ENCODE measurements at places on chromosomes 3 and 15.

DNA sequence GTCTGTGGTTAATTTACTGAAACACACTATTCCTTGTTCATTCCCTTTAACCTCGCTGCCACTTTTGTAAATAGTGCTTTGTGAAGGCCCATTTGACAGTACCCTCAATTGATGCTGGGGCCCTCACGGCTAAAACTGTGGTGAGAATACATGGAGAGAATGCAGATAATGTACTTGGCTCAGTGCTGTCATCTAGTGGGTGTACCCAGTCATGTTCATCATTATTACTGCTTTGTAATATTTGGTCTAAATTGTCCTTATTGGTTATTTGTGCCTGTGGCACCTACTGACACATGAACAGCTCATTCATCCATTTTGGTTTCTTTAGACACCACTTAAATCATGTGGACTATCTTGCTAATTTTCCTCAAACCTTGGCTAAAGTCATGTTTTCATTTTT is 543.6 kb downstream of the EDEM1 start:
- no peak for DNase-seq

DNA sequence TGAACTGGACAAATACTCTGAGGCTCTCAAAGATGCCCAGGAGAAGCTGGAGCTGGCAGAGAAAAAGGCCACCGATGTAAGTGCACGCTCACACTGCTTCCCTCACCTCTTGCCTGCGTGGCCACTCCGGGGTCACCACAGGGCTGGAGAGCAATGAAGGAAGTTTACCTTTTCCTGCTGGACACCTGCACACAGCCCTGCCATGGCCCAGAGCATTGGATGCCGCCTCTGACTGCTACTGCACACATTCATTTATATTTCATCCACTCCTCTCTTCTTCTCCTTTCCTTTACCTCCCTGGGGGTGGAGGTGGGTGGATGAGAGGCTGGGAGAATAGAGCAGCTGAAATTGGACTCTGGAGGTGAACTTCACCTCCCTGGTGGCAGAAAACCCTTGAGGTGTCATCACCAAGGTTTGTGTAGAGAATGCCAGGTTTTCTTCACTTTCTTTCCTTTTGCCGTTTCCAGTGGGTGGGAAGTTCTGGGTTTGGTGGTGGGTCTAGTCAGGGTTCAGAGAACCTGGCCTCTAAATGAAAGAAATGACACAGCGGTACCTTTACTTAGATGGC is 1.6 kb downstream of the TPM1 start:
- no peak for DNase-seq

DNA sequence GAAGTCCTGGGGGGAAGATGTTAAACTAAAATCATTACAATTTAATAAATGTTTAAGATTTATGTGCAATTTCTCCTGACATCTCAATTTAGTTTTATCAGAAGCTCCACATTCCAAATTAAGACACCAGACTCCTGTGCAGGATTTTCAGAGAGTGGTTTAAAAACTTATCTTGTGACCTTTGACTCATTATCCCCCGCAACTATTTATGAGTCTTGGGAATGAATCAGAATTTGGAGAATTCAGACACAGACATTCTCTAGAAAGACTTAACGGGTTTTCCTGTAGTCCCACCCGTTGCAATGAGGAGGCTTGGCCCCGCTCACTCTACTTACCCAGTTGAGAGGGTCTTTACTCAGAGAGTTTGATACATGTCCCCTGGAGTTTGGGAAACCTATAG is 7.1 kb downstream of the OR5K2 start:
- no peak for DNase-seq

GRCh38 chr3:165744025-165744424 is 93.2 kb downstream of the BCHE start:
- DNase-seq: no peak

- peak; percentile 30 for DNase-seq
These were observed 557 bp downstream of the DENND4A start for GRCh38 chr15:65791335-65792137.

DNA sequence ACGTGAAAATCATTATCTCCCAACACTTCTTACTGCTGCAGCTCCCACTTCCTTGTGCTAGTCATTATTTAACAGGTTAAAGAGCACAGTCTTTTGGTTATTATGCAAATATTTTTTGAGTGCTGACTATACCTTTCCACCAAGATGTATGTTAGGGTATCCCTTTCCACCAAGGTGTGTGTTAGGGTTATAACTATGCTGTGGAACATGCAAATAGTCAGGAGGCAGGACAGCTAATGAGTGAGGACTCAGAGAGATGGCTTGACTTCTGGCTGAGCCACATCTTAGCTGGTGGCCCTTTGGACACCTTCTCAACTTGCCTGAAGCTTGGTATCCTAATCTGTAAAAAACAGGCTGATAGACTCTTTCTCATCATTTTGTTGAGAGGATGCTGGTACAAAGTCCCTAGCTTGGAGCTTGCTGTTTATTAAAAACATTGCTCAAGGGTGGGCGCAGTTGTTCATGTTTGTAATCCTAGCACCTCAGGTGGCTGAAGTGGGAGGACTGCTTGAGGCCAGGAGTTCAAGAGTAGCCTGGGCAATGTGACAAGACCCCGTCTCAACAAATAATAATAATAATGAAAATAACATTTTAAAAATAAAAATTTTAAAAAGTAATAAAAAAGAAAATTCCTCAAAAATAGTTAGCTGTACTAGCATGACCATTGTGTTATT is 160.5 kb upstream of the ADAMTS9 start:
- no peak for DNase-seq

GRCh38 chr3:53334742-53335141 is 12.6 kb downstream of the DCP1A start:
- DNase-seq: no peak

GRCh38 chr3:194465920-194466570 is 20.8 kb downstream of the ATP13A3 start:
- DNase-seq: no peak

DNA sequence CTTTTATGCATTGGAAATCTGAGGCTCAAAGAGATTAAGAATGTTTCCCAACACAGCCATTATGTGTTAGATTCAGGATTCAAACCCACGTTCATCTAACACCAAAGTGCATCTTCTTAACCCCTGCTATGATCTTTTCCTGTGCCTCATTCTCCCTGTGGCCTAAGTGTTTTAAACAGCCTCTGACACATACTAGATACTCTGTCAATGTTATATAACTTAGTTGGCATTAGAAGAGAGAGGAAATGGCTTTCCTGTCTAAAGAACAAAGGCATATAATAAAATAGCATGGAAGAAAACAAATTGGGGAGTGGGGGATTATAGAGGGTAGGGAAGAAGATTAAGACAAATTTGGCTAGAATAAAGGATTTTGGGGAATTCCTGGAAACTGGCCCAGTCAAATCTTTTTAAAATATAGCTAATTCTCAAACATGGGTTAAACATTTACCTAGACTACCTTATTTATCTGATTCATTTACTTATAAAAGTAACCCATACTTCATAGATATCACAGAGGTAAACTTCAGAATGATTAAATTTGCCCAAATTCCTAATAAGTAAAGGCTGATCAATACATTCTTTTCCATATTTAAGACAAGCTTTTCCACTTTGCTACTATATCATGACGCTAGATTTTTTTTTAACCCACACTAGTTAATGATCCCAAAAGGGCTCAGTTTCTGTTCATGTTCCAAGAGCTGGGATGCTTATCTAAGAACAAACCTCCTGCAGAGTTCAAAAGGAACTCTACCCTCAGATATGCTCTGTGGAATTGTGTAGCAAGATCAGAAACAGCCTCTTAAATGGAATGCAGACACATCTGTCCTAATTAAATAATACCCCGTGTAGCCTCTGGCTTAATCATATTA is 122.9 kb upstream of the PTPRG start:
- no peak for DNase-seq

DNA sequence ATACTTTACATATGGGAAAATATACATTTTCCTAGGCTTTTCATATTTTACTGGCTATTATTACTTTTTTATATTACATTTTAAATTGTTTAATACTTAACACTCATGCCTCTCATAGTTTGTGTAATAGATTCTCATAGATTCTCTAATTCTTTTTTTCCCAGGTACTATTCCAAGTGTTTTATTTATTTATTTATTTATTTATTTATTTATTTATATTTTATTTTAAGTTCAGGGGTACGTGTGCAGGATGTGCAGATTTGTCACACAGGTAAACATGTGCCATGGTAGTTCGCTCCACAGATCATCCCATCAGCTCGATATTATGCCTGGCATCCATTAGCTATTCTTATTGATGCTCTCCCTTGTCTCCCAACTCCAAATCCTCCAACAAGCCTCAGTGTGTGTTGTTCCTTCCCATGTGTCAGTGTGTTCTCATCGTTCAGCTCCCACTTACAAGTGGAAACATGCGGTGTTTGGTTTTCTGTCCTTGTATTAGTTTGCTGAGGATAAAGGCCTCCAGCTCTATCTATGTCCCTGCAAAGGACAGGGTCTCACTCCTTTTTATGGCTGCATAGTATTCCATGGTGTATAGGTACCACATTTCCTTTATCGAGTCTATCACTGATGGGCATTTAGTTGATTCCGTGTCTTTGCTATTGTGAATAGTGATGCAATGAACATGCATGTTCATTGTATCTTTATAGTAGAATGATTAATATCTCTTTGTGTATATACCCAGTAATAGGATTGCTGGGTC is 205.4 kb upstream of the P2RY1 start:
- no peak for DNase-seq

GRCh38 chr15:70629735-70630273 is 133.6 kb downstream of the UACA start:
- DNase-seq: no peak

DNA sequence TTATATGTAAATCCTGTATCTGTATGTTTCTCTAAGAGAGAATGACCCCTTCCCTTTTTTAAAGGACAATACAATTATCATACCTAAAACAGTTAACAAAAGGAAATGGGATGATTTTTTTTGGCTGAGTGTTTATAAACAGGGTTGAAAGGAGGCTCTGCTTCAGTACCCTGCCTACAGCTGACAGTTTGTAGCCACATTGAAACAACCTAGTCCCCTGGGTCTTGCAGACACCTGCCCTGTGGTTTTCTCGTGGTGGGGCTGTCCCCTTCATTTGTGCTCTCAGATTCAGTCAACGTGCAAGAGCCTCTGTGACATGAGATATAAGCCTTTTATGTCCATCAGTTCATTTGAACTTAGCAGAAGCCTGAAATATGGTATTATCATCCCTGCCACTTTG is 2.3 kb upstream of the HMCES start:
- no peak for DNase-seq

GRCh38 chr3:71528816-71529215 is 54.7 kb downstream of the FOXP1 start:
- no peak for DNase-seq

DNA sequence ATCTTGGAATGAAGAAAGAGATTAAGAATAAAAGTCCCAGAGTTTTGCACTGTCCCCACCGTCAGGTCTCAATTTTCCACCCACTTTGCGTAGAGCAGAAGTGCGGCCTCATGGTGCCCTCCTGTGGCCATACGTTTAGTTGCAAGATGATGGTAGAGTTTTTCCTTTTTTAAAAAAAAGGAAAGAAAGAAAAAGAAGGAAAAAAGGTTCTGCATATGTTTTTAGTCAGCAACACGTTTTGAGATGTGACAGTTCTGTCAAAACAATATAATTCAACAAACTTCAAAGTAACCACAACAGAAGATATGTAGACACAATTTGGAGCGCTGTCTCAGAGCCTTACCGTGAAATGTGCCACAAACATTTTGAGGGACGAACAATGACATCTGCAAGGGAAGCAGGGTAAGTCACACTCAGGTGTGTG is 24.6 kb downstream of the EBLN2 start:
- no peak for DNase-seq

DNA sequence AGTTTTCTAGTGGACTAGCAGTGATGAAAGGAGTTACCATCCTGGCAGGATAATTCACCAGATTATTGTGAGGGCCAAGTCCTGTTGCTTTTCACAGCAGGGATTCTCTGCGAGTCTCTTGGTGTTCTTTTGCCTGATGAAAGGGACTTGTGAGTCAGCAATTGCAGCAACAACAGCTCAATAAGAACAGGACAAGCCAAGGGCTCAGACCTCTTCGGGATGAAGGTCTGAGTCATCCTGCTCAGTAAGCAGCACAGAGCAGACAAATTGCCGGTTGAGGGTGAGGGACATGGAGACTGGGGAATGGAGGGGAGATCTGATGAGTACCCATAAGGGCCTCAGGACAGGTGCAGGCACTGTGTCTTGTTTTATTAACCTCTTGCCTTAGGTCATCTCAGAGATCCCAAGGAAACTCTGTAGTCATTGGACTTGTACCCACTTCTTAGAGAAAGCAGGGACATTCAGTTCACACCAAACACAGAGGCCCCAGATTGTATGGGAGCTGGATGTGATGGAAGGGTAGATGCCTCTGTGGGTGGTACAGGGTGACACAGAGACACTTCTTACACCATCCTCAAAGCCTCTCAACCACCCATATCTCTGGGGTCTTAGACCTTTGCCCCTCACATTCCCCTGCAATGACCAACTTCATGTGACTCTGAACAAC is 173.8 kb upstream of the TLE3 start:
- no peak for DNase-seq

GRCh38 chr15:89824607-89824867 is 9.9 kb upstream of the ANPEP start:
- no peak for DNase-seq

GRCh38 chr15:94305133-94305532 is 73.8 kb downstream of the MCTP2 start:
- DNase-seq: no peak

- DNase-seq: no peak
These were observed 144.9 kb downstream of the MEGF11 start for GRCh38 chr15:66108483-66109265.

- no peak for DNase-seq
These were observed 31.4 kb downstream of the MKRN2 start for GRCh38 chr3:12588039-12589009.

DNA sequence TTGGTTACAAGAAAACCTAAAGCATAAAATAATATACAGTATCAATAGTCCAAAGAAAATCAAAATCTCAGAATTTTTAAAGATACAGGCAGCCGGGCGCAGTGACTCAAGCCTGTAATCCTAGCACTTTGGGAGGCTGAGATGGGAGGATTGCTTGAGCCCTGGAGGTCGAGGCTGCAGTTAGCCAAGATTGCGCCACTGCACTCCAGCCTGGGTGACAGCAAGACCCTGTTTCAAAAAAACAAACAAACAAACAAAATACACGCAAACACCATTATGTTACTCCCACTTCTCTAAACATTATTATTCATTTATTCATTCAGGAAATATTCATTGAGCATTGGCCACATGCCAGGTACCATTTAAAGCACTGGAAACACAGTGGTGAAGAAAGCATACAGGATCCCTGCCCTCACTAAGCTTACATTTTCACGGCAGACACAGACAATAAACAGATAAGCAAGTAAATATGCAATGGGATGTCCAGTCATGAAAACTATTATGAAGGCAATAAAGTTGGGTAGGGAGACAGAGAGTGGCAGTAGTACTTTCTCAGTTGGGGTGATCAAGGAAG is 6.7 kb downstream of the BCL2A1 start:
- DNase-seq: no peak

- DNase-seq: no peak
These were observed 91.5 kb upstream of the ADAMTS17 start for GRCh38 chr15:100433304-100433703.

GRCh38 chr3:45983770-45984169 is 11.9 kb downstream of the FYCO1 start:
- no peak for DNase-seq

Measured in activated T-helper 1 cell treated with anti-CD3 and anti-CD28 coated beads, Interleukin-2, amount 50 U/mL, for 16 hours (primary cell).